ENCODE measurements at places on chromosomes 12 and 14. TPM values are rescaled to one million over a fixed set of nuclear protein-coding genes. Genes with fewer than 3 reads are reported as not detected.

SCN8A gene
- 1.9 TPM for polyA plus RNA-seq

AQP2 gene
- 435 TPM for polyA plus RNA-seq

RIMBP2 gene
- polyA plus RNA-seq, result 16.5 TPM

ABCD2 gene
- 0.11 TPM for polyA plus RNA-seq

ADGRD1 gene
- 15.0 TPM for polyA plus RNA-seq

RPS6KA5 gene
- 6.3 TPM for polyA plus RNA-seq

CPSF2 gene
- 61.1 TPM for polyA plus RNA-seq

MBD6 gene
- 108 TPM for polyA plus RNA-seq

DLK1 gene
- polyA plus RNA-seq, result 5.2 TPM

FGF6 gene
- not detected for polyA plus RNA-seq

CRACR2A gene
- polyA plus RNA-seq, result 1.3 TPM

FOXM1 gene
- polyA plus RNA-seq, result 35.1 TPM

GALNT6 gene
- 5.0 TPM for polyA plus RNA-seq

OR6C4 gene
- not detected for polyA plus RNA-seq

TMPO gene
- 178 TPM for polyA plus RNA-seq

C12orf50 gene
- 0.23 TPM for polyA plus RNA-seq

GALNT8 gene
- polyA plus RNA-seq, result 3.2 TPM

TAS2R31 gene
- 1.4 TPM for polyA plus RNA-seq

NID2 gene
- polyA plus RNA-seq, result 106 TPM

ABCC9 gene
- polyA plus RNA-seq, result 28.2 TPM

GSG1 gene
- polyA plus RNA-seq, result 0.43 TPM

GPR132 gene
- 0.50 TPM for polyA plus RNA-seq

NGB gene
- not detected for polyA plus RNA-seq

CDC42BPB gene
- polyA plus RNA-seq, result 84.0 TPM

GALC gene
- 39.1 TPM for polyA plus RNA-seq

ARHGAP5 gene
- 104 TPM for polyA plus RNA-seq

BBOF1 gene
- 19.9 TPM for polyA plus RNA-seq

Data from renal cortex interstitium (tissue), 15 donors.